GF-D8 (cell line): ENCODE measurements at places on chromosomes 16 and 17.

DNA sequence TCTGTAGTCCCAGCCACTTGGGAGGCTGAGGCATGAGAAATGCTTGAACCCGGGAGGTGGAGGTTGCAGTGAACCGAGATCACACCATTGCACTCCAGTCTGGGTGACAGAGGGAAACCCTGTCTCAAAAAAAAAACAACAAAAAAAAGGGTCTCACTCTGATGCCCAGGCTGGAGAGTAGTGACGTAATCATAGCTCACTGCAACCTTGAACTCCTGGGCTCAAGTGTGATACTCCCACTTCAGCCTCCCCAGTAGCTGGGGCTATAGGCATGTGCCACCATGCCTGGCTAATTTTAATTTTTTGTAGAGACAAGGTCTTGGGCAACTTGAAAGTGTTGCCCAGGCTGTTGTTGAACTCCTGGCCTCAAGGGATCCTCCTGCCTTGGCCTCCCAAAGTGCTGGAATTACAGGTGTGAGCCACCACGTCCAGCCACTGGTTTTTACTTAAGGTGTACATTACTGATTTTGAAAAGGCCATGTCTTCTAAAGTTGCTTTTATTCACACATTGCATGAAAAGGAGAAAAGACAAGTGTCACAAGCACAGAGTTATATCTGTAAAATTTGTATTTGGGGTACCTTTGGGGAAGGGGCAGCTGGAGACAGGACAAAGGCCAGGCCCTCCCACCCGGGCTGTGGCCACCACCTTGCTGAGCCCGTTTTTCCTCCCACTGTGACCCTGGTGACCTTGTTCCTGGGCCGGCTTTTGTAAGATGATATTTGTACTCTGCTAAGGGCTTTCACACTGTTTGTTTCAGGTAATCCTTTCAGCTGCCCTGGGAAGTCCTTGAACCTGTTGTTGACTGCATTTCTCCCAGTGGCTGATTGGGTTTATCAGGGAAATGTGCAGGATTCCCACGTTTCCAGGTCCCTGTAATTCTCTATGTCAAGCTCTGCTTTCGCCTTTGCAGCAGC is 11.5 kb downstream of the GPT2 start:
- DNase-seq: no peak

GRCh38 chr16:3646348-3646920 is 8.1 kb upstream of the DNASE1 start:
- DNase-seq: no peak

DNA sequence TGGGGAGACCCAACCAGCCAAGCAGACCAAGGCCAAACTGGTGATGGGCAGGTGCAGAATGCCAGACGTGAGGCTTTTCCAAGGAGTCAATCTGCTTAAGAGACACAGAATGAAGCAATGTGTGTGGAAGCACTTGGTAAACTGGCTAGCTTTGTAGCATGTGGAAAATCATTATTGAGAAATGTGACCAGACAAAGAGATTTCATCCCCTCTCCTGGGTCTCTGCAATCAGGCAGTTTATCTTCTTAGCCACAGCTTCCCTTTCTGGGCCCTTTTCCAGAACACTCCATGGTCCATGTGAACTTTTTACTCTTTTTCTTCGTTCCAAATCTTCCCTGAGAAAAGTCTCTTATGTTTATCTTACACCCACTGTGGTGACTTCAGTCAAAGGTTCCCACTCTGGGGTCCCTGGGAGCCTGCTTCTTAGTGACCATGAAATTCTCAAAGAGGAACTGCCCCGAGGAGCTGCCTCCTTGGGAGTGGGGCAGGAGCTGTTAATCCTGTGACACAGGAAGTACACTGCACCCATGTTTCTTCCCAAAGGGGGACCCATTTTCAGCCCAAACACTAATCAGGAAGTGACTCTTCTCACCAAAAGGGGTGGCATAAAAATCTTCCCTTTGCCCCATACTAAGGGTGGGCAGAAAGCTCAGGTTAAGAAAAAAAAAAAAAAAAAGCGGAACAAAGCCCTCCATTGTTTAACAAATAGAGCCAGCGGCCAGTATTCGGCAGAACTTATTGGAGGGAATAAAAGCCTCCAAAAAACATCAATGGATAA is 346.2 kb upstream of the ASIC2 start:
- no peak for DNase-seq

GRCh38 chr16:55706739-55707384 is 51.1 kb downstream of the SLC6A2 start:
- DNase-seq: no peak

DNA sequence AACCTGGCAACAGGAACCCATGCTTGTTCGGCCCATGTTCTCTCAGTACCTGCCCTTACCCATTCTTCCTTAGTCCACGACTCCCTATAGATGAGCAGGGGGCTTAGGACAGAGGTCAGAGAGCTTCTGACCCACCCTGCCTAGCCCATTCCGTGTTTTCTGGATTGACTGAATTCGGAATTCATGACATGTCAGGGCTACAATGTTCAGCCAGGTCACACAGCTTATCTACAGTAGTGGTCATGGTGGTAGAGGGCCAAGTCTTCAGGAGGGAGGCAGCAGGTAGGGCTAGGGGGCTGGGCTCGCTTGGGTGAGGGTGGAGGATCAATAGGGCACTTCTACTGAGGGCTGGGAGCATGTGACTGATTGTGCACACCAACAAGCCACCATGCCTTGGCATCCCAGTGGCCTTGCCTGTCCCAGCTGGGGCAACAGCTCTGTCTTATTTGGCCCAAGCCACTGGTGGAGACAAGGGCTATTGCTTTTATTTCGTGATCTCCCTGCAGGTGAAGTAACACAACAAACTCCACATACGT is 3.1 kb downstream of the HEXIM2 start:
- DNase-seq: no peak

GRCh38 chr16:6932871-6933385 is 399.7 kb upstream of the RBFOX1 start:
- no peak for DNase-seq

GRCh38 chr17:42240201-42240600 is 36.0 kb downstream of the STAT5B start:
- DNase-seq: no peak

GRCh38 chr17:29012535-29012934 is 6.7 kb upstream of the SEZ6 start:
- DNase-seq: no peak

GRCh38 chr17:34862384-34862783 is 98.9 kb downstream of the CCT6B start:
- DNase-seq: no peak

GRCh38 chr16:1285669-1286512 is 23.5 kb upstream of the UBE2I start:
- no peak for DNase-seq

DNA sequence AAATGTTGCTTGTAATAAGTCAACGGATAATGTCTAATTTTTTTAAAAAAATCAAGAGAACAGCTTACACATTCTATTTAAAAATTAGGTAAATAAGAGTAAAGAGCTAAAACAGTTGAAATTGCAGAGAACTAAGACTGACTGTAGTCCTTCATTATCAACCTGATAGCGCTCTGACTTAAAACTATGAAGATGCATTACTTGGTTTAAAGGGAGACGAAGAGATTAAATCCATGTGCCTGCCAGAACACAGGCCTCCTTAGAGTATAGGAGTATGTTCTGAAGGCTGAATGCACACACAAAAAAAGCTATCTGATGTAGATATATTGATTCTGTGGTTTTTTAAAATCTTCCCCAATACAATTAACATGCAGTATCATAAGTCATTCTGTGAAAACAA is 28.5 kb downstream of the GLG1 start:
- DNase-seq: no peak
